ENCODE measurements at places on chromosomes 16 and 17.

DNA sequence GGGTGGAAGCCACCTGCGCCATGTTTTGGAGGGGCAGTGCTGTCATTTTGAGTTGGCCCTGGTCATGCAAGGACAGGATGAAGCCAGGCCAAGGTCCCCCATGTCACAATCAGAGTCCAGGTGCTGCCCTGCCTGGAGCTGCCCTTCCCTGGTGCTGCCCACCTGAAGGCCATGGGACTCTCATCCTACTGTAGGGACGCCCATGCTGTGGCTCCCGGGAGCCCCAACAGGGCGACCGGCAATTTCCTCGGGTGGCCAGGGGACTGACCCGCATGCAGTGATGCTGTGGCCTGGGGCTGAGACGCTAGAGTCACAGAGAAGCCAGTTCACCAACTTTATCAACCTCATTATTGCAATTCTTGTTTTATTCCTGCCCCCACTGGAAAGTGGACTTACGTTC, 8.0 kb downstream of the CCL17 start:
- no peak for DNase-seq

DNA sequence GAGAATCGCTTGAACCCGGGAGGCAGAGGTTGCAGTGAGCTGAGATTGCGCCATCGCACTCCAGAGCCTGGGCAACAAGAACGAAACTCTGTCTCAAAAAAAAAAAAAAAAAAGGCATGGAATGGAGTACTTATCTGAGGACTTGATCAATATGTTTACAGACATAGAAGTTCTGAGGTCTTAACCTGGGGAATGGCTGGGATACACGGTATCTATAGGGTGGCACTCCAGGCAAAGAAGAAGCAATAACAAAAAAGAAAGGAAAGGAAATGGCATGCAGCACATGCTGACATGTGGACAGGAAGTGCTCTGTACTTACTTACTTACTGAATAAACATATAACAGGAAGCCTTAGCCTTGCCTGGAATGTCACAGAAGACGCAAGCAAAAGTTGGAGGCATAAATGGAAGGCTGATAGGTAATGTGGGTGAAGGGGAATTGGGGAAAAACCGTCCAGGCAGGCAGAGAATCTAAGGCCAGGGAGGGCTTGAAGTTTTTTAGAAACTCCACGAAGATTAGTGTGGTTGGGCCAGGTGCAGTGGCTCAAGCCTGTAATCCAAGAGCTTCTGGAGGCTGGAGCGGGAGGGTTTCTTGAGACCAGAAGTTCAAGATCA, 10.1 kb upstream of the SPOP start:
- no peak for DNase-seq

DNA sequence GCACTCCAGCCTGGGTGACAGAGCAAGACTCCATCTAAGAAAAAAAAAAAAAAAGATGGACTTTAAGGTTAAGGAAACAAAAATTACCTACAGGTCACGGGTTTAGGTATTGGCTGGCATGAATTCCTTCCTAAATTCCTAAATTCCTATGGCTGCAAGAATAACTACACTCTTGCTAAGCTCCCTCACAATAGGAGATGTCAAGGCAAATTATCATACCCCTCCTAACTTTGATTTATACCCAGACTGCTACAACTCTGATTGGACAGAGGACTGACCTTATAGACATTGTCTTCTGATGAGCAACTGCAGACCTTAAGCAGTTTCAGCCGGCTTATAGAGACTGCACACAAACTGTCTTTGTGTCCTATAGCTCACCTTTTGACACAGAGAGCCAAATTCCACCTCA, 25.1 kb upstream of the TMC7 start:
- no peak for DNase-seq

DNA sequence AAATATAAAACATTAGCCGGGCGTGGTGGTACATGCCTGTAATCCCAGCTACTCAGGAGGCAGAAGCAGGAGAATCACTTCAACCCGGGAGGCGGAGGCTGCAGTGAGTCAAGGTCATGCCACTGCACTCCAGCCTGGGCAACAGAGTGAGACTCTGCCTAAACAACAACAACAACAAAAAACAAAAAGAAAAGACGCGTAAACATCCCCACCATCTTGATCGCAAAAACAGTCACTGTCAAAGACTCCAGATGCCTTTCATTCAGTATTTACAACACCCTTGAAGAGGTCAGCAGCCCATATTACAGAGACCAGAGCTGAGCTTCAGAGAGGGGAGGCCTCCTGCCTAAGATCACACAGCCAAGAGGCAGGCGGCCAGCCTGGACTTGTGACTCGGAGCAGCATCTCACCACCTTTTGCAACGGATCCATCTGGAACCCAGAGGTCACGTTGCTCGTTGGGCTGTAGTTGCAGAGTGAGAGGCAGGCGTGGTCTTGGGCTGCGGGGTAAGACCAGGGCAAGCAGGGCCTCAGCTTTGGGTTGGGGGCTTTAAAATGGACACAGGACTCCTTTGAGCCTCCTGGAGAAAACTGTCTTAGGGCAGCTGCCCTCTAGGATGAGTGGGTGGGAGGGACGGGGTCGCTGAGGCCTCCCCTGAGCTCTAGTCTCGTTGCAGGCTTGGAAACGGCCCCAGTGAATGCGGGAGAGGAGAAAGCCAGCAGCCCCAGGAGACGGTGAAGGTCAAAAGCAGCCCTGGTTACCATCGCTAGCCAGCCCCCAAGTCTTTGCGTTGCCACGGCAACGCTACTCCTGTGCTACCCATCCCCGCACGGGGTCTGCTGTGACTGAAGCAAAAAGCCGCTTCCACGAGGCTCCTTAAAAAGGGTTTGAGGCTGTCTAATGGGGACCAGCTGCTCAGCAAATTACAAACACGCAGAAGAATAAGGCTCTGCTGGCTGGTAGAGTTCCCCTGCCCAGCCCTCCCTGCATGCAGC, 26.1 kb downstream of the LGALS3BP start:
- DNase-seq, result no peak

- DNase-seq, result no peak
Observed at GRCh38 chr16:66561381-66562080, 4.7 kb upstream of the CMTM1 start.

DNA sequence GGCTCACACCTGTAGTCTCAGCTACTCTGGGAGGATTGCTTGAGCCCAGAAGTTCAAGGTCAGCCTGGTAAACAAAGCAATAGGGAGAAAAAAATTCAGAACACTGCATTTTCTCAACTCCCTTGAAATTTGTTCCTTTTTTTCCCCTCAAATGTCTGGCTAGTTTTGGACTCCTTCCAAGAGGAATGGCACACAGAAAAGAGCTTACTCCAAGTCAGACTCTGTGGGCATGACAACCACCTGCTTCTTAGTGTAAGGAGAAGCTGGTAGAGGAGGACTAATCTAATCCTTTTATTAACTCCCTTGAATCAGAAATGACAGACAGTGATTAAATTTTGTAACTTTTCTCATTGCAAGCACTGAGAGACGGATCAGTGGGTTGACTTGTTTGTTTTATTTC, 27.9 kb upstream of the HYDIN start:
- no peak for DNase-seq

DNA sequence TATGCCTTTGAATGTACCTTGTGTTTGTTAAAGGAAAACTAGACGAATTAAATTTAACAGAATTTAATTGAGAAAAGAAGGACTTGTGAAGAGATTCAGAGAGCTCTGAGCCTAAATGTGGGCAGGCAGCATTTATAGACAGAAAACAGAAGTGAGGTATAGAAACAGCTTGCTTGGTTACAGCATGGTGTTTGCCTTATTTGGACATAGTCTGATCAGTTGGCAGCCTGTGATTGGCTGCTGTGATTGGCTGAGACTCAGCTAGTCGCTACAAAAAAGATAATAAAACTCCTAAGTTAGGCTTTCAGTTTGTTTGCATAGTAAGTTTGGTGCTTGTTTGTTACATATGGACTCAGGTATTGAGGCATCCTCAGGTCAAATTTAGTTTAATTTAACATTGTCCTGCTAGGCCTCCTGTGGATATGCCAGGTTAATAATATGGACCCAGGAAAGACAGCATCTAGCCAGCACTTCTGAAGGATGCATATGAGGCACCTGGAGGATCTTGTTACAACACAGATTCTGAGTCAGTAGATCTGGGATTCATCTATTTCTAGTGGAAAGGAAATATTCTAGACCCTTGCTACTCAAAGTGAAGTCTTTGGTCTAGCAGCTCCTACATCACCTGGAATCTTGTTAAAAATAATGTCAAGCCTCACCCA, 43.4 kb downstream of the SLFN5 start:
- DNase-seq, result no peak

DNA sequence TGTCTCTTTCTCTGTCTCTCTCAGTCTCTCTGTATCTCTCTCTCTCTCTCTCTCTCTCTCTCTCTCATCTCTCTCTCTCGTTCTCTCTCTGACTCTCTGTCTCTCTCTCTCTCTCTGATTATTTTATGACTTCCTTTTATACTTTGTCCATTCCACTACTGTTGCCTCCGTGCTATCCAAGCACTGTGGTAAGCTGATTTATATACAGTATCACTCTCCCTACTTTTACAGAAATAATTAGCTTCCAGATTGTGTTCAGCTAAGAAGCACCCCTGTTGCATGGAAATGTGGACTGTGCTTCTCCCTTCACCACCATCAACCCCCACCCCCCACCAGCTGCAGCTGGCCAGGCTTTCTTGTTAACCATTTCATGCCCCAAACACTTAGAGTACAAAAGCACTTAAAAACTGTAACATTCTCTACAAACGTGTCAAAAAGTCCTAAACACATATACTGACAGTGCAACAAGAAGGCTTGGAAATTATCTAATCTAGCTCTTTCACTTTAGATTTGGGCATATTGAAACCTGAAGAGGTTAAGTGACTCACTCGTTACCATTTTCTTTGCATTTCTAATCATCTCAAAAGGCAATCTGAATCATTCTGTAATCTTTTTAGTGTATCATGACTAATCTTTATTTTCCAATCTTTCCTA, 11.6 kb upstream of the TMEM100 start:
- no peak for DNase-seq

- DNase-seq, result no peak
Observed at GRCh38 chr17:72189768-72190593, 69.2 kb downstream of the SOX9 start.
